ENCODE measurements at places on chromosomes 13 and 19. TPM values are rescaled to one million over a fixed set of nuclear protein-coding genes. Genes with fewer than 3 reads are reported as not detected.
A peak's percentile ranks its signal among the peaks of the same experiment; 100 is the strongest.

DNA sequence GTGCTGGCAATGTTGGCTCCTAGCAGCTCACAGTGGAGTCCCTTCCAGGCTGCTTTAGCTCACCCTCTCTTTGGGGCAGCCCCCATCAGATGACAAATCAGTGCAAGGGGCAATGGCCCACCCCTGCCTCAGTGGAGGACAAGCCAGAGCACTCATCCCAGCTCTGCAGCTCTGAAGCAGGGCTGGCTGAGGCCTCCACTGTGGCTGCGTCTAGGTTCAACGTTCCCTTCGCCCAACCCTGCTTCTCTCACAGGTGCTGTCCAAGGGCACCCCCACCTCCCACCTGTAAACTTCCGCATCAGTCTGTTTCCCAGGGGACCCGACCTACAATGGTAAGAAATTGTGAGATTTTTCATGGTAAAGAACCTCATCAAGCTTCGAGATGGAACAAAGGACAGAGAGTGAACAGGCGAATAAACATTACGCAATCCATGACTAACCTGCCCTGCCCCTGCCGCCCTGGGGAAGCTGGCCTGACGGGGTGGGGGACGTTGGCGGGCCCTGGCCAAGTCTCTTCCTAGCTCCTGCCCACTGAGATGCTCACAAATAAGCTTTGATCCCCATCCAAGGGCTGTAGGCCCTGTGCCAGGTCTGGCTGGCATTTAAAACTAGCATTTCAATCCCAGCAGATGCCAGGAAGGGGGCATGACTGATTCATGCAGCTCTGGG lies 40.5 kb downstream of the DZIP1 start:
- DNase-seq: peak; percentile 73

- DNase-seq: no peak
Measured at GRCh38 chr19:397941-398706, 10.8 kb downstream of the C2CD4C start.

CATSPERD gene
- not detected for polyA plus RNA-seq

- no peak for DNase-seq
Measured at GRCh38 chr13:66040506-66040905, 1189.6 kb downstream of the PCDH9 start.

GRCh38 chr19:16627928-16628182 lies 149 bp downstream of the MED26 start:
- no peak for DNase-seq

GRCh38 chr13:36069881-36070366 lies 61.3 kb downstream of the DCLK1 start:
- no peak for DNase-seq

ZSCAN5B gene
- polyA plus RNA-seq: not detected

GRCh38 chr19:40157059-40157458 lies 34.2 kb upstream of the MAP3K10 start:
- DNase-seq: no peak

ZNF577 gene
- 2.9 TPM for polyA plus RNA-seq

DNA sequence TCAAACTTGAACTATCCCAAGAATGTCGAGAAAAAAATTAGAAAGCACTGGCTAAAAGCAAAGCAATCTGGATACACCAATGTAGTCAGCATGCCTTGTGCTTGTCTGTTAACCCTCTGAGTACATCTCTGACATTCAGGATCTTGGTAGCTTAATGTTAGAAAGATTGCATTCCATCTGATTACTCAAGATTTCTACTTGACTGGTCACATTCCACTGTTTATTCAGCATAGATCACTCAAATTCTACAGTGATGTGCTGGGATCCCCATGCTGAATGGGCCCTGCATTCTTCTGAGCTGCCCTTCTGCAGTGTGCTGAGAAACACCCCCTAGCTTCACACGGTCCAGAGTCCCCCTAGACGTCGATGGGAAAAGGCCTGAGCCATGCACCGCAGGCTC lies 295.4 kb upstream of the MAB21L1 start:
- peak; percentile 65 for DNase-seq
